T-cell (primary cell): ENCODE measurements at places on chromosomes 13 and 19.
A peak's percentile ranks its signal among the peaks of the same experiment; 100 is the strongest.

GRCh38 chr19:51439021-51439465, 19.2 kb downstream of the SIGLEC8 start:
- DNase-seq = no peak

DNA sequence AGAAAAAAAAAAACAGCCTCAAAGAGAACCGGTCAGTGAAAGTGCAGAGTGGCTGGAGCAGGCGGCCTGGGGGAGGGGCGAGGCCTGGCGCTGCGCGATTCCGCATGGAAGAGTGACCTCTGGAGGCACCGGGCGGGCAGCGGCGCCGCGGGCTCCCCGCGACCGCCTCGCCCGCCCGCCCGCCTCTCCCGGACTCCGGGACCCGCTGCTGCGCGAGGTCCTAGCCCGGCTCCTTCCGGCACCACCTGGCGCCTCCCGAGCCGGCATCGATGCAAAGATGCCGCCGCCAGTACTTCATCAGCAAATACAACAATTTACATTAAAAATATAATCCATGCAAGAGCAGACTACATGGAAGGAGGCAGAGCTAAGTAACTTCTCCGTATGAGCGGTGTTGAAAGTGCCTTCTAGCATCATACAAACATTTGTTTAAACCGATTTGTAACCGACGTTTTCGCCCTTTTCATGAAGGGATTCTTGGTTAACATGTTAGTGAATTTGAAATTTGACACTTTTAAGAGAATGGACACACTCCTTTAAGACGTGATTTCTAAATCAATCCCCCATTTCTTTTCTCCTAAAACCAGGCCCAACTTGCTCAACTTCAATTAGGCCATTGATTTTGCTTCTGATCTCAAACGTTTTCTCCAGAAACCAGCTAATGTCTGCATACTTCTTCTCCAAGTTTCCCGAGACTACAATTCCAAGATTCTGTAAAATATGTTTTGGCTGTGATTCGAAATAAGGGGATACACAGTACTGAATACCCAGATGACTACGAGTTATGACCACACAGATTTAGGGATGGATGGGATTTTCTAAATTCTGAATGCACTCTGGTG, 2.1 kb downstream of the EFNB2 start:
- no peak for DNase-seq

- no peak for DNase-seq
Observed at GRCh38 chr19:54492568-54492967, 10.1 kb upstream of the LAIR2 start.

- DNase-seq = no peak
Observed at GRCh38 chr19:39001041-39001440, 25.5 kb upstream of the FBXO17 start.

DNA sequence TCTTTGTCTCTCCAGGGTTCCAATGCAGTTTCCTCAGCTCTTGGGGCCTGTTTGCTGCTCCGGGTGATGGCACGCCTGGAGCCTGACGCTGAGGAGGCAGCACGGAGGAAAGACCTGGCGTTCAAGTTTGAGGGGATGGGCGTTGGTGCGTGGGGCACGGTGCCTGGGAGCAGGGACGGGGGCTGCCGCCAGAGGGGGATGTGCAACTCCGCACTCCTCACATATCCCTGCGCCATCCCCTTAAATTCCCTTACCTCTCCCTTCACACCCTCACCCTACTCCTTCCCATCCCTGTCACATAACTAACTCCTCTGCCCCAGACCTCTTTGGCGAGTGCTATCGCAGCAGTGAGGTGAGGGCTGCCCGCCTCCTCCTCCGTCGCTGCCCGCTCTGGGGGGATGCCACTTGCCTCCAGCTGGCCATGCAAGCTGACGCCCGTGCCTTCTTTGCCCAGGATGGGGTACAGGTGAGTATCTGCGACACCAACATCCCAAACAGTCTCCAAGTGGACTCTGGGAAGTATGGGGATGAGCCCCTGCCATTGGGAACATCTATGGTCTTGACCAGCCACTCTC, 31.1 kb downstream of the TRPM4 start:
- no peak for DNase-seq

GRCh38 chr13:30234619-30235162, 72.7 kb downstream of the KATNAL1 start:
- no peak for DNase-seq

DNA sequence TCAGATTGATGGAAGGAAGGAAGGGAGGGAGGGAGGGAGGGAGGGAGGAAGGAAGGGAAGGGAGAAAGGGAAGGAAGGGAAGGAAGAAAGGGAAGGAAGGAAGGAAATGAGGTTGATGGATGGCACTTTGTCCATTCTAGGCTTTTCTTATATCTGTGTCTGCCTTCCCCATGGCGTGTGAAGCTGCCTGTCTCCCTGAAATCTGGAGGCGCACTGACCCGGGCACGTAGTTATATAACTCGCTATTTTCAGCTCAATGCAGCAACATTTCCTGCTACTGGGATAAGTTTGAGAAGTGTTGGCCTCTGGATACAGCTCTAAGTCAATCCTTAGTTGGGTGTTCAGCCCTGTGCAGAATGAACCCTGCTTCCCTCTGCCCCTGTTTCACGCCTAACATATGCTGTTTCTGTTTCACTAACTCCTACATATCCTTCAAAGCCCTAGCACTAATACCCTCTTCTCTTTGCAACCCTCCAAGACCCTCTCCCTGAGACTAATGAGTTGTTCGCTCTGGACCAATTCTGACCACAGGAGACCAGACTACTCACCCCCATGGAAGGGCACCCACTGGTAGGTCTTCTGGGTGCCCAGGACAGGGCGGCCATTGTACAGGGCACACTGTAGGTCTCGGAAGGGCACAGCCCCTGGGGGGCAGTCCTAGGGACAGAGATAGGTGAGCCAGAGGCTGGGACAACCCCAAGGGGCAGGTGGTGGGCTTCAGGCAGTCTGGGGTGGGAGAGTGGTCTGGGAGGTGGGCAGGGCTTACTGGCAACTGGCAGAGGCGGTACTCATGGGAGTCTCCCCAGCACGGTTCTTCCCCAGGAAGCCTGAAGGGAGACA, 3.0 kb downstream of the ADAMTSL5 start:
- no peak for DNase-seq

DNA sequence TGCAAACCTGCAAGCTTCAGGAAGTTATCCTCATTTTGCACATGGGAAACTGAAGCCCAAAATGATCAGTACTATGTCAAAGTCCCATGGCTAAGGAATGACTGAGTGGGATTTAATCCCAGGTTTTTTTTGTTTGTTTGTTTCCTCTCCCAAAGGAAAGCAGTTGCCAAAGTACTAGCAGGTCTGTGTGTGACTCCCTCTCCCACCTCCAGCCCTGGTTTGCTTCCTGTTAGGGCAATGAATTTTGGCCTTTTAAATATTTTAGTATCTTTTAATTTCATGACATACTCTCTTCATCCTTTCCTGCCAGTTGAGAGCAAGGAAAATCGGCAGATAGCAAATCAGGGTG, 134.1 kb upstream of the RNF113B start:
- DNase-seq = no peak

DNA sequence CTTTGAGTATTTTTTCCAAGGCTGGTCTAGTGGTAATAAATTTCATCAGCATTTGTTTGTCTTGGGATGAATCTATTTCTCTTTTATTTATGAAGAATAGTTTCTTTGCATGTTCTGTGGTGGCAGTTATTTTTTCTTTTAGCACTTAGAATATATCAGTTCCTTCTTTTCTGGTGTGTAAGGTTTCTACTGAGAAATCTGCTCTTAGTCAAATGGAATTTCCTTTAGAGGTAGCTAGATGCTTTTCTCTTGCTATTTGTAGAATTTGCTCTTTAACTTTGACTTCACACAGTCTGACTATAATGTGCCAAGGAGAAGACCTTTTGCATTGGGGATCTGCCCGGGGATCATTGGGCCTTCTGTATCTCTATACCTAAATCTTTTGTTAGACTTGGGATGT, 4.1 kb upstream of the SIGLEC6 start:
- no peak for DNase-seq

- DNase-seq = no peak
Observed at GRCh38 chr13:30924721-30925120, 7.7 kb upstream of the TEX26 start.

GRCh38 chr13:55664178-55664577, 1476.5 kb upstream of the PRR20A start:
- DNase-seq = no peak

DNA sequence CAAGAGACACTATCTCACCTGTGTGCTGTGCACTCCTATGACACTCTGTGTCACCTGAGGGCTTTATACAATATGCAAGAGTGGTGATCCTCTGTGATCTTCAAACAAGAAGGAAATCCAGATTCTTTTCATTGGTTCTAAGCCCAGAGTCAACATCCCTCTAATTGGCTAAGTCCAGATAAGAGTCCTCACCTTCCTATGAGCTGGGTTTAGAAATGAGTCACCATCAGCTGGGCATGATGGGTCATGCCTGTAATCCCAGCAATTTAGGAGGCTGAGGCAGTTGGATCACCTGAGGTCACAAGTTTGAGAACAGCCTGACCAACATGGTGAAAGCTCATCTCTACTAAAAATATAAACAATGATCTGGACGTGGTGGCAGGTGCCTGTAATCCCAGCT, 144.4 kb downstream of the ZNF675 start:
- DNase-seq = no peak

GRCh38 chr13:99980201-99980823, 1.3 kb upstream of the ZIC2 start:
- peak; percentile 38 for DNase-seq

DNA sequence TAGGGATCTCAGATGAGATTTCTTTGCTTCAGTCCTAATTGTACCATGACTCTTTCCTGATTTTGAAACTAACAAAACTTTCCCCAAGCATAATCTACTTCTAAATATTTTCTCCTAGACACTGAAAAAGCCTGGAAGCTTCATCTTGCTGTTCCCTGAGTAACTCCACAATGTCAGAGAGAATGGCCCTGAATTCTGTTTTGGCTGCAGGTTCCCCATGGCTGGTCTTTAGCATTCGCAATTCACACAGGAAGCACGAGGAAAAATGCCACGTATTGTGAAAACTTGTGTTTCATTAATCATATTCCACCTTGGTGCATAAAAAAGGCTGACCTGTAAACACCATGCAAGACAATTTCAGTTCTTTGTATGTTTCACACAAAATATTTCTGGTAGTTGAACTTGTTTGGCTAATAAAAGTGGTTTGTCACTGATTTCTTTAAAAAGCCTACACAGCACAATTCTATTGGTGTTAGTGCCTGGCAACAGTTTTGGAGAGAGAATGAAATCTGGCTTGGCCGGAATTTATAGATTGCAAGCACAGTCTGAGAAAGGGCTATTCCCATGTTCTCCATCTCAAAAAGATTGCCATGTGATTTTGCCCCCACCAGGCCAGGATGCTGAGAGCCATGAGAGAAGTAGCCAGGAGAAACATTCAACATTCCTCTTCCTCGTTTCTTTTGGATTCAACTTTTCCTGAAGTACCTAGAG, 367.1 kb downstream of the NDFIP2 start:
- no peak for DNase-seq

- no peak for DNase-seq
Observed at GRCh38 chr19:35276706-35277281, 5.5 kb upstream of the HAMP start.

- DNase-seq = peak; percentile 5
Observed at GRCh38 chr13:52850396-52851136, 2.1 kb upstream of the PCDH8 start.

DNA sequence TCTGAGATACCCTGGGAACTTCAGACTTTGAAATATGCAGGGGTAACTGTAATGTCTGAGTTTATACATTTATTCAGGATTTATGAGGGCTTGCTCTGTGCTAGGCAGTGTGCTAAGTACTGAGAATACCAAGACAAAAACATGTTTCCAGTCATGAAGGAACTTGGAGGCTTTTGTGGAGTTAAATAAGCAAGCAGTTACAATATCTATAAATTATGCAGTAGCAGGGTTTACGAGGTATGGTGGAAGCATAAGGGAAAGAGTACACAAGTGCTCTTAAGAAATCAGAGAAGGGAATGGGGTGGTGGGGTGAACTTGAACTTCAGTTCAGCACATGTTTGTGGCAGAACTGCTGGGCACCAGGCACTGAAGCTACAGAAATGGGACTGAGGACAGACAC, 28.0 kb downstream of the MAB21L1 start:
- no peak for DNase-seq

- DNase-seq = no peak
Observed at GRCh38 chr13:112721198-112722104, 31.6 kb downstream of the ATP11A start.

- peak; percentile 35 for DNase-seq
Observed at GRCh38 chr19:32675720-32676185, at the start of gene RGS9BP. RGS9BP (plus strand) TSS chr19:32675848; CDS start chr19:32676264, 416 bp downstream.

DNA sequence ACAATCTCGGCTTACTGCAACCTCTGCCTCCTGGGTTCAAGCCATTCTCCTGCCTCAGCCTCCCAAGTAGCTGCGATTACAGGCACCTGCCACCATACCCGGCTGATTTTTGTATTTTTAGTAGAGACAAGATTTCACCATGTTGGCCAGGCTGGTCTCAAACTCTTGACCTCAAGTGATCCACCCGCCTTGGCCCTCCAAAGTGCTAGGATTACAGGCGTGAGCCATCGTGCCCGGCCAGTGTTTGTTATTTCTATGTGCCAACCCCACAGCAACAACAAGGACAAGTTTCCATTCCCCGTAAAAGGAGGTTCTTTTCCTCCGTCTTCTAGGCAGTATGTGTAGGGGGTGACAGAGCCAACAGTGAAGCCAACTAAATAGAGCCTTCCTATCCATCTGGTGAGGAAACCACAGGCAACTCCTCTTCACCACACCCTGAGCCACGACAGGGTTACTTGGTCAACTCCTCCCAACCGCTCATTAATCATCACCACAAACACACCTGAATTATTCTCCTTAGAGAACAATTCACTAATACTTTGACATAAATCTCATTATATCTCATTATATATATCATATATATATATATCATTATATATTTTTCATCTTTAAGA, 25.5 kb downstream of the FOXO1 start:
- peak; percentile 26 for DNase-seq

DNA sequence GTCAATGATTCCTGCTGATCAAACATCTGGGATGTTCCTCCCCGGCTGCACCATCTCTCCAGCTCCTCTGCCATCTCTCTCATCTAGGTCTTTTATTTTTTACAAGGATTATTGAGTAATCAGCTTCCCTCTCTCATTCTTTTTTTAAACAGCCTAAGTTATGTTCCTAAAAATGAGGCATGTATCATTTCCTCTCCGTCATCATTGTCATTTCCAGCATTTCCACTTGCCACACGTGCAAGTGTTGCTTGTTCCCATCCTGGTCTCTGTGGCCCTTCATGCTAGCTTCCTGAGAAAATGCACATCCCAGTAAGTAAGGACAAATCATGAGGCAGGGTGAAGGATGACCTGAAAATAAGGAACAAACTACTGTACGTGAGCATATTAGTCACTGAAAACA, 102.7 kb upstream of the POSTN start:
- DNase-seq = no peak
